ENCODE measurements at places on chromosomes 12 and 14.

DNA sequence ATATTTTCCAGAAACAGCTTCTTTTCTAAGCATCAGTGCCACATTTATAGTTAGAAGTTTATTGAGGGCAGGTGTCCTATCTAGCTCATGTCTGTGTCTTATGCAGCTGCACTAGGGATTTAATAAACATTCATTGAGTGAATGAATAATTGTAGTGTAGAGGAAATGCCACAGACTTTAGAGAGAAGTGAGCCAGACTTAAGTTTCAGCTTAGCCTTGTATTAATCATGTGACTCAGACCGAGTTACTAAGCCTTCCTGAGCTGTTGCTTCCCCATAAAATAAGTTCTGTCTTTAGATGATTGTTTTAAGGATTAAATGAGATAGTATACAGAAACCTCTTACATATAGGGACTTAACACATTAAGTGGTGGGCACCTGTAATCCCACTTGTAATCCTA lies 236.1 kb upstream of the DDHD1 start:
- DNase-seq, result peak; percentile 41

DNA sequence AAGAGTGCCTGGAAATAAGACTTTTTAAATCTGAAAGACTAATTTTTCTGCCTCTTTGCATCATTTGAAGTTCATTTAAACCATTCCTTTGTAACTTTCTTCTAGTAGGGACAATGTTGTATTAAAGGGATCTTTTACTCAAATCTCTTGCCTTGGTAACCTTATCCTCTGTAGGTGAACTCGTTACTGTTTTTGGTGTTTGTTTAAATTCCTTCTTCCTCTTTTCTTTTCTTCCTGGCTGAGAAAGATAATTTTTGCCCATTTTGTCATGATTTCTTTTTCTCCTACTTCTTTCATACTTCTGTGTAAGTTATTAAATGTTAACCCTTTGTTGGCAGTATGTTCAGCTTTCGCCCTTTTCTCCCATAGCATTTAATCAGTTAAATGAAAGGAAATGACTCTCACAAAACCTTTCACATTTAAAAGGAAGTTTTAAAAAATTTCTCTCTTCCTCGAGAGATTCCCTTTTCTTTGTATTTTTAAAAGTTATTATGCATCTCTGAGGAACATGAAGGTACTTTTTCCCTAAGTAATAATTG lies 10.3 kb downstream of the VEZT start:
- no peak for DNase-seq

DNA sequence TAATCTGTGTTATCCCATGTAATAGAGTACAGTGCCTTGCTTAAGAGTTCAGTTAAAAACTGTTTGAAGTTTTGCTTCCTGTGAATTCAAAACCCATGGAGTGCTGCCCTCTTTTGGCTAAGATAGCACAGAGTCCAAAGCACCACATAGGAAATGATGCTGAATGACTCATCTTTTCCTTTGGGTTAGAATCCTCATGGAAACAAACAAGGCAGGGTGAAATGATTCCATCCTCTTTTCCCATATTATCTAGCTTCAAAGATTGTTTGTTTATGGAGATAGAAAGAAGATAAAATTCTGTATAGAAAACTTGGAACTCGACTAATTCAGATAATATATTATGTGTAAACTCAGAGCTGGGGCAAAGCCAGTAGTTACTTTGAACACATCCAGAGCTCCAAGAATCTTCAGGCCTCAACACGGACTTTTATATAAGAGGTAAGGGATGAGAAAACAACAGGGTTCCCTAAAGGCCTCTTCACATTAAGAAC lies 87.4 kb downstream of the OTOGL start:
- DNase-seq, result peak; percentile 98

DNA sequence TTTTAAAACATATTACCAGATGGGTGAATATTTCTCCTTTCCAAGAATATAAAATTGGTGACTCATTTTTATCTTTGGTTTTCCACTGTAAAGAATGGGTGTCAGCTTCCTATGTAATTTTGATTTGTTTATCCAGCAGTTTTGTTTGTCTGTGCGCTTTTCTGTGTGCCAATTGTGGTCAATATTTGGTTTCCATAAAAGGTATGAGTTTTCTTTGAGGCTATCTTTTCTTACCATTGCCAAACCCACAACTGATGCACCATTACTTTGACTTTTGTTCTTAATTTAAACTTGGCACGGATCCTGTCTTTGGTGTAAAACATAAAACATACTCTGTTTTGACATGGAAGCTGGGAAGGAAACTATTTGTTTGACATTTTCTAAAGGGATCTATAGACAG lies 78.8 kb upstream of the NAV3 start:
- peak; percentile 91 for DNase-seq

GRCh38 chr14:55129086-55129427 lies at the start of gene LGALS3:
Gene LGALS3 (plus strand): TSS chr14:55129252. CDS start chr14:55137374, 8,122 bp downstream.
- peak; percentile 56 for DNase-seq

- DNase-seq, result peak; percentile 67
Measured at GRCh38 chr12:55955800-55956508, 9.9 kb downstream of the PMEL start.

DNA sequence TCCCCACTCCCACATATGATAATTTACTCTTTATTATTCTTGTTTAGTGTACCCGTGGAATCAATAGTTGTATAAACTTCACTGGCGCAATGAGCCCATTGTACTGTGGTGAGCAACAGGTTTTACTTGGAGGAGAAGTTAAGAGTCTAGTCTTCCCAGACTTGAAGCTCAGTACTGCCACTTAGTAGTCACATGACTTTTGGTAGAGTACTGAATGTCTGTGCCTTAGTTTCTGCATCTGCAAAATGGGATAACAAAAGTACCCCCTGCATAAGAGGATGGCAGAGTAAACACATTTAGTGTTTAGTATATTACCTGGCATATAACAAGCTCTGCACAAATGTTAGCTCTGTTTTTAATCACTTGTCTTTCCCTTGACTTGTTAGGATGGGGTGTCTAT lies 375.5 kb downstream of the VRK1 start:
- DNase-seq, result no peak

- peak; percentile 72 for DNase-seq
Measured at GRCh38 chr14:70934084-70934483, 26.8 kb downstream of the PCNX1 start.

GRCh38 chr12:95413576-95413975 lies 60.4 kb upstream of the METAP2 start:
- peak; percentile 48 for DNase-seq

- peak; percentile 4 for DNase-seq
Measured at GRCh38 chr12:133120385-133121191, 9.5 kb downstream of the ZNF891 start.

DNA sequence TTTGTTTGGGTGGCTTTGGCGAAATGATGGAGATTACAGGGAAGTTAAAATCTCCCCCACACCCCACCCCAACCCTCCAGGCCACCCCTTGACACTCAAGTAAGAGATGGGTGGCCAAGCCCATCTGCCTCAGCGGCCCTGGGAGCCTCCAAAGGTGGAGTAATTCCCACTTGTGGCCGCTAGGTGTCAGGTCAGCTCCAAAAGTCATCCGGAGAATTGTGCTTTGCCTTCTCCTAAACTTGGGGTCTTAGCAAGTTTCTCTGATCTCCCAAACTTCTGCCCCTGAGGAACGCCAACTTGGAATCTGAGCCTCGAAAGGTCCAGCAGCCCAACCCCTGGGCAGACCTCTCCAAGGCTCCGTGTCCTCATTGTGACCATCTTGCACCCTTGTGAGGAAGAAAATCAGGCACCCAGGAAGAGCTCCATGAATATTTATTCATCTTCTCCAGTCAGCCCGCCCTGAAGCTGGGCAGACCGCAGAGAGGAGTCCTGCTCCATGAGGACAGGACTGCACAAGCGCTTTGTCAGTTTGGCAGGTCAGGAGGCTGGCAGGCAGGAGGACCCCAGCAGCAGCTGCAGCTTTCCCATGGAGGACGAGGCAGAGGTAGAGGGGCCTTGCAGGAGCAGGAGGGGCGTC lies 46.7 kb downstream of the LRRC74A start:
- peak; percentile 60 for DNase-seq

- DNase-seq, result no peak
Measured at GRCh38 chr12:75155962-75156361, 53.7 kb downstream of the KCNC2 start.

- peak; percentile 26 for DNase-seq
Measured at GRCh38 chr12:64459394-64459891, 7.5 kb downstream of the TBK1 start.

- no peak for DNase-seq
Measured at GRCh38 chr12:28603239-28603638, 413.0 kb downstream of the CCDC91 start.

DNA sequence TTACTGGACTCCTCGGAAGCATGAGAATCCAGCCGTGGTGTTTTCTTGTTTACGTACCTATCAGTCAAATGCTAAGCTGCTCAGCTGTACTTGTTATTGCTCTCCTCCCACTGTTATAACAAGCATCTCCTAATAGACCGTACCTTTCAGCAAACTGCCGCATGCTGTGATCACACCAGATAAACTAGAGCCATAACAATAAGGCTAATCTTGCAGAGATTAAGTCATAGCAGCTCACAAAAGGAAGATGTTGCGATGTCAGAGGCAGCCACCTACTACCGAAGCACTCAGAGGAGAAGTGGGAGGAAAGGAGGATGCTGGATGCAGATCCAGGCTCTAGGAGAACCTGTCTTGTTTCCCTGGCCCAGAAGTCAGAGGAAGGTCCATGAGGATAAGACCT lies 196.0 kb downstream of the GALC start:
- no peak for DNase-seq

- DNase-seq, result no peak
Measured at GRCh38 chr12:80700327-80700726, 7.1 kb upstream of the MYF6 start.

- DNase-seq, result no peak
Measured at GRCh38 chr14:102375119-102375518, 12.4 kb downstream of the TECPR2 start.

- DNase-seq, result no peak
Measured at GRCh38 chr14:20499881-20500280, 5.5 kb upstream of the RNASE10 start.

DNA sequence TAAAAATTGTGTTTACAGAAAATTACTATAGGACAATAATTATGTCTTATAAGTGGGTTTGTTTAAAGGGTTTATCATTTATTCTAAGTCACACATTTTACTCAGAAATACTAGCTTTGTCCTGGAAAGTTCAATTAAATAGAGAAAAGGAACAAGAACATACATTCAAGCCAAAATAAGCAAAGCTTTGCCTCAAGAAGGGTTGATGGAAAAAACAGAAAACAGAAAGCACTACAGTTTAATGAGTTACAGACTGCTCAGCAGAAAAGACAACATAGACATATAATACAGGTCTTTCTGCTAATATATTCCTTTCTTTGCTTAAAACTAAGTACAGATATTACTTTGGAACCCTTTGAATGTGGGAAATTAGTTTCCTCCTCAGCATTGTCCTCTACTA lies 703.0 kb upstream of the LRFN5 start:
- no peak for DNase-seq

DNA sequence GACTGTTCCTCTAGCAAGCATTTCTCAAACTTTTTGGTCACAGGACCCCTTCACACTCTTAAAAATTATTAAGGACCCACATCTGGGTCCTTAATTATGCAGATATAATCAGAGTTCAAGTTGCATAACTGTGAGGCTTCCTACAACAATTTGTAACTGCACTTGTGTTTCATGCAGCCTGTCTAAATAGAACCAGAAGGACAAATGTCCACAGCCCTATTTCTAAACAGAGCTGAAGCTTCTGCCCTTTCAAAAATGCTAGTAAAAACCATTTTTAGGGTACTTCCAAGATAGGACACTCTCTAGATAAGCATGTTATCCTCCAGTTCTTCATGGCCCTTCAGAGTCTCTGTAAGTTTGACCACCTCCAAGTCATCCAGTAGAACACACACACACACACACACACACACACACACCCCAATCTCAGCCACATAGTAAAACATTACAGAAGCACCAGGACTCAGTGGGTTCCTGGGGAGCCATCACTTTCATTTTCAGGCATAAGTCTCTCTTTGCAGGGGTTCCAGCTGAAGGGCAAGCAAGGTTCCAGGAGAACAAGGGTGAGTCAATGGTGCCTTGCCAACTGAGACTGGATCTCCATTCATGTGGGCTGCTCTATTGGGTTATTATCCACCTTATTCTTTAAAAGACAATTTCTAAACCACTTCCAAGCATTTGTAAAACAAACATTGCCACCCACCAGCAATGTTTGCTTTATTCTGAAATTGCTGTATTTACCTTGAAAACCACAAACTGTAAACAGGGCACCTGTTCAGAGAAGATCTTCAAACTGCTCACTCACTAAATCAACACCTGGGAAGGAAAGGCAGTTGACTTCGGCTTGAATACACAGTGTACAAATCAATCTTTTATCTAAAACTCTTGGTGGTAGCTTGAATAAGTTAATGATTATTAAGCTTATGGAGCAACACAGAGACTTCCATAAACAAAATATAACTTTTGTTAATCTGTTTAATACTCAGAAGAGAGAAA lies 64.1 kb downstream of the ITPR2 start:
- DNase-seq, result no peak

GRCh38 chr12:47846294-47846996 lies 26.7 kb upstream of the HDAC7 start:
- DNase-seq, result no peak

- peak; percentile 65 for DNase-seq
Measured at GRCh38 chr12:52052468-52053186, 1.4 kb downstream of the NR4A1 start.

DNA sequence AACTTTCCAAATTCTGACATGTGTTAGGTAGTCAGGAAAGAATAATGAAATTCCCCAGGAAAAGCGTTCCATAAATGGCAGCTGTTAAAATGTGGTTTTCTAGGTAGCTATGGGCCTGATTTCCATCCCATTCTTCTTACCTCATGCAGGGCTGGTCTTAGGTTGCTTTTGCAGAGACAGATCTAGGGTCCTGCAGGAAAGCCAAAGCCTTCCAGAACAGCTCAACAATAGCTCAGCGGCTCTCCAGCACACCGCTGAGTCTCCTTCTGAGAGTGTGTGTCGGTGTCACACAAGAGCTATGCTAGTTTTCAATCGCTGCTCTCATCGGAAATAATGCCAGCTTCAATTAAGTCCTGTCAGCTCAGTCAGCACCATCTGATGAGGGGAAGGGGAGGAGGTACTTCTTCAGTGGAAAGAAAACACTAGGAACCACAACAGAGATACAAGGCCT lies 106.7 kb downstream of the TMEM30B start:
- no peak for DNase-seq

- DNase-seq, result no peak
Measured at GRCh38 chr14:22390195-22390594, 198.8 kb downstream of the DAD1 start.

- peak; percentile 46 for DNase-seq
Measured at GRCh38 chr14:60721326-60722106, 2.6 kb downstream of the SIX4 start.

- DNase-seq, result peak; percentile 8
Measured at GRCh38 chr14:99389174-99389826, 91.4 kb downstream of the SETD3 start.

- peak; percentile 93 for DNase-seq
Measured at GRCh38 chr12:68497702-68498101, 113.0 kb upstream of the RAP1B start.

DNA sequence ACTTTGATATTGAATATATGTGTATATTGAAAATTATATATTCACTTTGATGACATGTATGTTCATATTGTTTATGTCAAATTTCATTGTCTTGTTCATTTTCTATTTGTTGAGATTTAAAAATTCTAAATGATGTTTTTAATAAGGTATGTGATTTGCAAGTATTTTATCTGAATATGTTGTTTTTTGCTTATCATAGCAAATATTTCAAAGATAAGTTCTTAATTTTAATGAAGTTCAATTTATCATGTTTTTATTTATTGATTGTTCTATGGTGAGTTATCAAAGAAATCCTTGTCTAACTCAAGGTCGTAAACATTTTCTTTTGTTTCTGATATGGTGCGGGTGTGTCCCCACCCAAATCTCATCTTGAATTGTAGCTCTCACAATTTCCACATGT lies 45.2 kb downstream of the OR9K2 start:
- no peak for DNase-seq
